Frontal cortex (tissue), 4 donors: ENCODE measurements at places on chromosomes 16 and 17. TPM values are rescaled to one million over a fixed set of nuclear protein-coding genes. Genes with fewer than 3 reads are reported as not detected.
A peak's percentile ranks its signal among the peaks of the same experiment; 100 is the strongest.

GRCh38 chr17:8413328-8413727 is 15.7 kb upstream of the RNF222 start:
- DNase-seq, result no peak

Gene PRSS33
- total RNA-seq, result not detected

Gene CES3
- under 0.01 TPM for total RNA-seq

Gene MEIOB
- 0.41 TPM for total RNA-seq

Gene ABCA9
- total RNA-seq, result 5.7 TPM

DNA sequence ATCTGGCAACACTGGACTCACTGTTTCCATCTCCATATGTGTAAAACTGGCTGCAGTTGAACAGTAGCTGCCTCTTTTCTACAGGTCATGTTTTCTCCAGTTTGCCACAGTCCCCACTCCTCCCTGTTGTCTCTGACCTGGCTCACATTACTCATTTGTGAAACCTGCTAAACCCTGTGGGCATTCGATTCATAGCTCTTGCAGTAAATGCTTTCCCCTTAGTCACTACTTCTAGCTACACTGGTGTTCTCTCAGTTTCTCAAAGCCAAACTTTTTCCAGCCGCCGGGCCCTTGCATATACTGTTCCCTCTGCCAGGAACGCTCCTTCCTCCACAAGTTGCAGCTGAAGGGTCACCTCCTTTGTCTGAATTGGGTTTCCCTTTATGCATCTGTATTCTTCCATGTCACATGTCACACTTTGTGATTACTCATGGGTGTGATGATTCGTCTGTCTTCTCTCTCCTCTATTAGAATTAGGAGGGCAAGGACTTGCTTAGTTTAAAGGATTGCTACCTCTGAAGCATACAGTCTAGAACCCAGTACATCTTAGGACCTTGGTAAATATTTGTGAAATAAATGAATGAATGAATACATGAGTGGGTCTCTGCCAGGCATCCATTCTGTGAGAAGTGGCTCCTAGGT is 15.0 kb upstream of the MT4 start:
- DNase-seq, result no peak

DNA sequence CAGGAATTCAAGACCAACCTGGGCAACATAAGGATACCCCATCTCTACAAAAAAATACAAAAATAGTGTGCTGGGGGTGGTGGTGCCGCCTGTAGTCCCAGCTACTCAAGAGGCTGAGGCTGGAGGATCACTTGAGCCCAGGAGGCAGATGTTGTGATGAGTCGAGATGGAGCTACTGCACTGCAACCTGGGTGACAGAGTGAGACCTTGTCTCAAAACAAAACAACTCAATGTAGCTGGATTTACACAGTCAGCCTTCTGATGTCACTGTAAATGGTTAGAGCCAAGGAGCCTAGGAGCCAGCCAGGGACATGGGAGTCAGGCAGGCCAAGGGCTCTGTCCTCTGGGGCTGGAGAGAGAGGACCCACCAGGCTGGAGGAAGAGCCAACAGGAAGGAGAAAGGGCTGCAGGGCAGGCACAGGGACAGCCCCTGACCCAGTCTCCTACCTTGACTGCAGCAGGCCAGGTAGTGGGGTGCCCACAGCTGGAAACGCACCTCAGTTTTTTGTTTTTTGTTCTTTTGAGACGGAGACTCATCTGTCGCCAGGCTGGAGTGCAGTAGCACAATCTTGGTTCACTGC is 8.4 kb downstream of the CDIPT start:
- no peak for DNase-seq

- DNase-seq, result peak; percentile 76
Measured at GRCh38 chr17:1736348-1737281, 6.1 kb upstream of the SERPINF2 start.
